ENCODE measurements at places on chromosomes 12 and 14.

- DNase-seq, result no peak
Measured at GRCh38 chr14:21255385-21256101, 13.7 kb downstream of the HNRNPC start.

DNA sequence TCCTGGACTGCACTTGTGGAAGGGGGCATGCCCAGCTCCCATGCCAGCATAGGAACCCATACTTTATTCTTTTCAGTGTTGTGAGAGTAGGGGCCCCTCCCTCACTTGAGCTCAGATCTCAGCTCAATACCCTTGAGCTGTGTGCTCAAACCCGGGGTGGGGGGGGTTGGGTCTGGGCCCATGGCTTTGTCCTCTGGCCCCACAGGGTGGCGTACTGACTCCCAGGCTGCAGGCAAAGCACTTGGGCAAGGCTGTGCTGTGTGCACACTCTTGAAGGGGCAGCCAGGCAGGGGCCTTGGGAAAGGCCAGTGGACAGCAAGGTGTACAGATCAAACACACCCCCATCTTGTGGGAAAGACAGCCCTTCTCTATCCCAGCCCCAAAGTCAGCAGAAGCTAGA lies 81.8 kb downstream of the WIF1 start:
- no peak for DNase-seq

GRCh38 chr12:106136263-106136662 lies 2.5 kb downstream of the NUAK1 start:
- peak; percentile 43 for DNase-seq

DNA sequence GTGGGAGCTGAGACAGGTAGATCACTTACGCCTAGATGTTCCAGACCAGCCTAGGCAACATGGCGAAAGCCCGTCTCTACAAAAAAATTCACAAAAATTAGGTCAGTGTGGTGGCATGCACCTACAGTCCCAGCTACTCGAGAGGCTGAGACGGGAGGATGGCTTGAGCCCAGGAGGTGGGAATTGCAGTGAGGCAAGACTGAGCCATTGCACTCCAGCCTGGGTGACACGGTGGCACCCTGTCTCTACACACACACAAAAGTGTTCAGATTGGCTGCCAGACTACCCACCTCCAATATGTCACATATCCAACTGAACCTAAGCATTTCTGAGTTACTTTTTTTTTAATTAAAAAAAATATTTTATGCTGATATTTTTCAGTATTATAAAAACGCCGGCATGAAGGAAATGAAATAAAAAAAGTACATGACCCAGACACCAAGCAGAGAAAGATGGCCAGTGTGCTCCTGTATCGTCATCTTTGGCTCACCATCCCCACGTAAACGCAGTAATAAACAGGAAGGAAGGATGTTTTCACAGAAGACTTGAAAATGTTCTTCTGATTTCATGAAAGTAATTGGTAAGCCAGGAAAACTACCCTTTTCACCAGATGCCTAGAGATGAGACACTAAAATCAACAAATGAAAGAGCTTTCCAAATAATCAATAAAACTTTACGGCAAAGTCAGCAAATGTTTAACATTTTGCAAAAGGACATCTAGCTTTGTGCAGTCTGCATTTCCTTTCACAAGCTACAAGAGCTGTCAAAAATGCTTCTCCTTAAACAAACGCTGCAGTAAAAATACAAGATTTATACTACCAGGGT lies 26.4 kb downstream of the CDC42BPB start:
- no peak for DNase-seq

DNA sequence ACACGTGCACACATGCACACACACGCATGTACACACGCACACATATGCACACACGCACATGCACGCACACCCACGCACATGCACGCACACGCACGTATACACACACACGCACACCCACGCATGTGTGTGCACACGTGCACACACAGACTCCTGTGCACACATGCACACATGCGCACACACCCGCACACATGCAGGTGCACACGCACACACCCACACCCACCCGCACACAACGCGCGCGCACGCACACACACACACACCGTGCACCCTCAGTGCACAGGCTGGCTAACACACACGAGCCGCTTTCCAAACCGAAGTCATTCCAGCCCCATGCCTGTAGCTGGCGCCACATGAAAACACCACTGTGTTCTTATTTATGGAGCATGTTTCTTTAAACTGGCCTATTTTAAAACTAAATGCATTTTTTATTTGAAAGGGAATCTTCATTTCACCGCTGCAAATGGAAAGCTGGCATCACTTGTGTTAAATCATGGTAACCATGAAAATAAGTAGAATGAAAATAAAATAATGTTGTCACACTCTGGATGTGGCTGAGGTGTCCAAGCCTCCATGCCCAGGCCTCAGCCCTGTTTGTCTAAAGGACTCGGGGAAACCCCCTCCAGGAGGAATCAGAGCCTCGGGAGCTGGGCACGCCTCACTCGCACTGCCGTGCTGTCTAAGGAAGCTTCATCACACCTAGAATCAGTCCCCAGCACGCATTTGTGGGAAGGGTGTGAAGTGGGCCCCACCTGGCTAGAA lies 45.1 kb downstream of the GALNT9 start:
- no peak for DNase-seq

Data from T follicular helper cell (primary cell).